Hepatocyte (in vitro differentiated cells): ENCODE measurements at places on chromosomes 4 and X.

DNA sequence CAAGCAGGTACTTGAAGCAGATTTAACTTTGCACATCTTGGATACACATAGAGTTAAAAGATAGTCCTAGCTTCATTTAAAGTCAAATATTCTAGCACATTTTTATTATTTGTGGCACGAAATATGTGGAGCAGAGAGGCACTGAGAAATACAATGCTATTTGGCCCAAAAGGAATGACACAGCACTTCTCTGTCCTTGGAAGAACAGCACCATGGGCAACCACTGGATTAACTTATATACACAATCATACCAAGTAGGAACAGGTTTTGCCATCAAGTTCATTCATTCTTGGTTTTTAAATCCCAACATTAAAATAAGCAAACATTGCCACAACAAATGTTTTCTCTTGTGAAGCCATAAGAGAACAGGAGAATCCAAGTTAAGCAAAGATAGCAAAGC, 924 bp upstream of the ENAM start:
- DNase-seq: no peak

DNA sequence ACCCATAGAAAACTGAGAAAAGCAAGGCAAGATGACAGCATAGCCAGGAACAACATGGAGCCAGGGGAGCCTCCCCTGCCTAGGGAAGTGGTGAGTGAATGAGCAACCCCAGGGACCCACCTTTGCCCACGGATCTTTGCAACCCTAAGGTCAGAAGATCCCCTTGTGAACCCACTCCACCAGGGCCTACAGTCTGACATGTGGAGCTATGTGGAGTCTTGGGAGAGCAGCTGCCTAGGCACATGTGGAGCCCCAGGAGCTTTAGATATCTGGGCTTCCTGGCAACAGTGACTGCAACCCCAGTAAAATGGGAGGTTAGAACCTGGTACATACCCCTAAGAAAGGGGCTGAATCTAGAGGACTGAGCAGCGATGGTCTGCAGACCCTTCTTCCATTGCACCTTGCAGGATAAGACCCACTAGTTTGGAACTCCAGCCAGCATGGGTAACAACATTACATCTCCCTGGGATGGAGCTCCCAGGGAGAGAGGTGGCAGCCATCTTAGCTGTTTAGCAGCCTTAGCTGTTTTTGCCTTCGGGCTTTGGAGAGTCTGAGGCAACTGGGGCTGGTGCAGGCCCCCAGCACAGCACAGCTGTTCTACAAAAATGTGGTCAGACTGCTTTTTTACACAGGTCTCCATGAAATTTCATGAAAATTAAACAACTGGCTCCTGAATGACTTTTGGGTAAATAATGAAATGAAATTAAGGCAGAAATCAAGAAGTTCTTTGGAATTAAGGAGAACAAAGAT, 104.7 kb upstream of the TRIM2 start:
- DNase-seq: no peak

- DNase-seq: peak; percentile 83
Measured at GRCh38 chr4:152536545-152537182, 772 bp upstream of the FBXW7 start.

DNA sequence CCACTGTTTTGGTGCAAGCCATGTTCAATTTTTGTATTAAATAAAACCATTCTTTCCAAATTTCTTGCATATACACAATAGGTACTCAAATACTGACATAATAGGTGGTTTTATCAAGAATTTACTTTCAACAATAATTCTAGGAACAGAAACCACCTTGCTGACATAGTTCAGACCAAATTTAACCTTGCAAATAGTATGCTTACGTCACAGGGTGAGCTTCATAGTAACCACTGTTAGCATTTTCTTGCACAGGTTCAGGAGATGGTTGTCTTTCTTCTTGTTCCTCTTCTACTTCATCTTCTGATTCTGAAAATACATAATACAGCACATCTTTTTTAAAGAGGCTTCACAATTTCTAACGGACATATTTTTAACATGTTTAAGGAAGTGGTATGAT, 17.6 kb downstream of the G3BP2 start:
- no peak for DNase-seq

DNA sequence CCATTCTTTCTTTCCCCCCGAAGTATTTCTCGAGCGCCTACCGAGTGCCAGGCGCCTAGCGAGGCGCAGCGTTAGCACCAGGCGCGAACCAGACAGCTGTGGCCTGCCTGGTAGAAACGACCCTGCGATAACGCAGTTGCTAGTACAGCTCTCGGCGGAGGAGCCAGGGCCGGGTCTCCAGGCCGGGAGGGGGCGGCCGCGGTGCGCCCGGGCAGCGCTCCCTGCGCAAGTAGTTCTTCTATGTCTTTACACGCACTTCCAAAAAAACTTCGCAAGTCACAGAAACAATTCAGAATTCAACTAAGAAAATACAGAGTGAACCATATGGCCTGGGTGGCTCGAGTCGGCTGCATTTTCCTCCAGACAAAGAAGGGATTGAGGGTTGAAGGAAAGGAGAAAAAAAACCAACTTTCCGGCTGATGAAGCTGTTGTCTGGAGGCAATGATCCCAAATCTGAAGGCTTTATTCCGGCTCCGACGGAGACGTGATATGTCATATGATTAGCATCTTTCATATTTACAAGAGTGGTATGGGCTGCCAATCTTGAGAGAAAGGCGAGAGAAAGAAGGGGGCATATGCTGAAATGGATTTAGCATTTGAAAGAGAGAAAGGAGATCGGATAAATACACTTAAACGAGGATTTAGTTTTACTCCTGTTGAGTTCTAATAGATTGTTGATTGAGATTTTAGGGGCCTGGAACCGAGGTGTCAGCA, 7.2 kb upstream of the NEUROG2 start:
- peak; percentile 41 for DNase-seq

- no peak for DNase-seq
Measured at GRCh38 chr4:113528395-113528794, 233.1 kb downstream of the CAMK2D start.

- no peak for DNase-seq
Measured at GRCh38 chrX:130295519-130296296, 27.0 kb upstream of the ZNF280C start.

DNA sequence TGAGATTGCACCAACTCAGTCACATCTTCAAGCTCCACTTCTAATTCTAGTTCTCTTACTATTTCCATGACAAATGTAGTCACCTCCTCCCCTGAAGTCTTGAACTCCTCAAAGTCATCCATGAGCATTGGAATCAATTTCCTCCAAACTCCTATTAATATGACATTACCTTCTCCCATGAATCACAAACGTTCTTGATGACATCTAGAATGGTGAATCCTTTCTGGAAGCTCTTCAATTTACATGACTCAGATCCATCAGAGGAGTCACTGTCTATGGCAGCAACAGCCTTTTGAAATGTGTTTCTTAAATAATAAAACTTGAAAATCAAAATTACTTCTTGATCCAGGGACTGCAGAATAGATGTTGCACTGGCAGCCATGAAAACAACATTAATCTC, 34.5 kb downstream of the GALNTL6 start:
- no peak for DNase-seq

DNA sequence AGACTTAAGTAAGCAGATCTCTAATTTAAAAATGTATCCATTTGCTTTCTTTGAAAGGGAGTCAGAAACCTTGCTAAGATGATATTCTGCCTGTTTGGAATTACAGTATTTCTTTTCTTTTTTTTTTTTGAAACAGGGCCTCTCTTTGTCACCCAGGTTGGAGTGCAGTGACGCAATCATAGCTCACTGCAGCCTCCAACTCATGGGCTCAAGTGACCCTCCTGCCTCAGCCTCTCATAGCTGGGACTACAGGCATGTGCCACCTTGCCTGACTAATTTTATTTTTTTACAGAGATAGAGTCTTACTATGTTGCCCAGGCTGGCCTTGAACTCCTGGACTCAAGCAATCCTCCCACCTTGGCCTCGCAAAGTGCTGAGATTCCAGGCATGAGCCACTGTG, 40.0 kb downstream of the ANAPC4 start:
- DNase-seq: no peak

- DNase-seq: no peak
Measured at GRCh38 chr4:19266566-19266965, 985.1 kb upstream of the SLIT2 start.

- DNase-seq: no peak
Measured at GRCh38 chr4:26884486-26884988, 23.9 kb downstream of the STIM2 start.

DNA sequence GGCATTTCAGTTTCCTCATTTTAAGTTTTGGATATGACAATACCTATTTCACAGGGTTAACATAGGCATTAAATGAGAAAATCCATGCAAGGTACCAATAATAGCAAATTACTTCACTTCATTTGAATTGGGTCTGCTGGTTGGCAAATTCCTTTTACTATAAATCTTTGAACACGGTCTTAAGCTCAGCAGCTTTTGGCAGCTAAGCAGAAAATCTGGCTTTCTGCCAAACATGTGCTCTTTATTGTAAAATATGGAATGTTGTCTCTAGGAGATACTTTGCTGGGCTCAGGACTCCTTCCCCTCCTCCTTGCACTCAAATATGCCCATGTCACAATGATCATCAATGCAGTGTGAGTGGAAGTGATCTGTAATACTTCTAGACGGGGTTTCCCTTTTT, 16.8 kb upstream of the DMP1 start:
- DNase-seq: peak; percentile 63

- no peak for DNase-seq
Measured at GRCh38 chr4:55458164-55458563, 62.4 kb downstream of the TMEM165 start.

GRCh38 chrX:51779306-51779705, 36.1 kb downstream of the GSPT2 start:
- DNase-seq: no peak

DNA sequence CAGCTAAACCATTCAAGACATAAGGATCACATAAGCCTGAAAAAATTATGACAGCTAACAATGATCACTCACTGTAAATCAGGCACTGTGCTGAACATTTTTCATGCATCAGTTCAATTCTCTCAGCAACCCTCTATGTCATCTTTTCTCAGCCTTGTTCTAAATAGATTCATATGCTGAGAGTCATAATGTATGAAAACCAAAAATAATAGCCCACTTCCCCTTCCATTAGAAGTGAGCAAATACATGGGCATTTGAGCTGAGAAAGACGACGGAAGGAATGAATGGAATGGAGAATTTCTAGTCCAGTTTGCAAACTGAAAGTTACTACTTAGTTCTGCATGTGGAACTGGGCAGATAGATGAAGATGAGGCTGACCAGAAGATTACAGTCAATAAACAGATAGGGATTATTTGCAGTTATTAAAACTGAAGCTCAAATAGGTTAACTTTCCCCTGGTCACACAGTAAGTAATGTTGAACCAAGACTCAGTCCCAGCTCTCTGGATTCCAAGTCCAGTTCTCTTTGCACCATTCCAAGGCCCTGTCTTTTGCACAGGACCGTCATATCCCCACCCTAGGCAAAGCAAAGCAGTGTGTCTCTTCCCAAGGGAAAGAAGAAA, 1.6 kb upstream of the SH3RF1 start:
- DNase-seq: no peak

GRCh38 chrX:40060356-40060845, 37.4 kb downstream of the BCOR start:
- no peak for DNase-seq

- no peak for DNase-seq
Measured at GRCh38 chr4:74453037-74453635, 8.2 kb downstream of the AREG start.

GRCh38 chrX:138771047-138771446, 59.5 kb upstream of the FGF13 start:
- DNase-seq: no peak

- DNase-seq: peak; percentile 62
Measured at GRCh38 chrX:17242470-17242869, 132.5 kb upstream of the NHS start.

GRCh38 chrX:132652871-132653270, 164.0 kb upstream of the MBNL3 start:
- no peak for DNase-seq

DNA sequence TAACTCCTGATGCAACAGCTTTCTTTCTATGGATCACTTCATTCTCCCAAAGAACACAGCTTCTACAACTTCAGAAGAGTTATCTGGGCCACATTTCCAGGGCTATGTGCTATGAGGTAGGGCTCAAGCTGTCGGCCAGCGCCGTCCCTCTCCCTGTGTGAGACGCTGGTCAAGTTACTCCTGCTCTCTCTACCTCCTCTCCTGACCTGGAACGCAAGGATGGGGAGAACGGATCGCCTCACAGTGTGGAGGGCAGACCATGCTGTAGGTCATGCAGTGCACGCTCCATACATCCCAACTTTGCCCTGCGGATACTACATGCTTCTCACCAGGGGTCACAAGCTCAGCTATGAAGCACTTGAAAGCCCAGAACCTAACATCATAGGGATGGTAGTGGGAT, 42.4 kb downstream of the JAKMIP1 start:
- no peak for DNase-seq

- DNase-seq: no peak
Measured at GRCh38 chrX:146907391-146908240, 93.1 kb upstream of the CXorf51A start.

DNA sequence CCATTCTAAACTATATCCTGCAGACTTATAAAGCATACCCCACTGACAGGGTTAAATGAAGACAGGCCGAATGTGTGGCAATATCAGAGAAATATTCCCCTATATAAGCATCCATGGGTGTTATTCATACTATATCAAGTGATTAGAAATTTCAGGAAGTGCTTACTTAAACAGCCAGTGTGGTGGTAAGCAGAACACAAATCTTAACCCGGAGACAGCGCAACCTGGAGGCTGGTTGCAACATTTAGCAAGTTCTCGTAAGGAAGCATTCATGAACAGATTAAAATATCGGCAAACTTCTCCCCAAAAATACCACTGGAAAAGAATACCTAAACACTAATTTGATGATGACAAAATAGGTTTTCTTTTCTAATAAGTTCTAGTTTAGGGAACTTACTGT, 261.2 kb downstream of the CBLL2 start:
- DNase-seq: no peak

- no peak for DNase-seq
Measured at GRCh38 chr4:79184476-79184875, 141.4 kb downstream of the NAA11 start.

DNA sequence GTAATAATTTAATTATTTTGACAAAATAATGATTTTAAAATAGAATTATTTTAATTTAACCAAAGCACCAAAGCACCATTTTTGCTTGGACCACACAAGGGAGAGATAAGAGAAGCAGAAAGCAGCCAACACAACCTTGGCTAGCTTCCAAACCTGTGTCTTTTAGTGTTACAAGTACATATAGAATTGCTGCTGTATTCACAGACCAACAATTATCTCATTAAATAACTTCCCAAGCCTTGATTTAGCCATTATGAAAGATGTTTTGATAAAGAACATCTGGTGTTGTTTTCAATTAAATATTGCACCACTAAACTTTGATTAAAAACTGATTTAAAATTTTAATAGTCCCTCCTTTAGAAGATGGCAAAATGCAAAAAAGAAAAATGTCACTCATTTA, 14.0 kb upstream of the IGFBP7 start:
- no peak for DNase-seq
